Activated effector memory CD4-positive, alpha-beta T cell treated with anti-CD3 and anti-CD28 coated beads, Interleukin-2, amount 50 U/mL, for 16 hours (primary cell): ENCODE measurements at places on chromosomes 16 and 17.

DNA sequence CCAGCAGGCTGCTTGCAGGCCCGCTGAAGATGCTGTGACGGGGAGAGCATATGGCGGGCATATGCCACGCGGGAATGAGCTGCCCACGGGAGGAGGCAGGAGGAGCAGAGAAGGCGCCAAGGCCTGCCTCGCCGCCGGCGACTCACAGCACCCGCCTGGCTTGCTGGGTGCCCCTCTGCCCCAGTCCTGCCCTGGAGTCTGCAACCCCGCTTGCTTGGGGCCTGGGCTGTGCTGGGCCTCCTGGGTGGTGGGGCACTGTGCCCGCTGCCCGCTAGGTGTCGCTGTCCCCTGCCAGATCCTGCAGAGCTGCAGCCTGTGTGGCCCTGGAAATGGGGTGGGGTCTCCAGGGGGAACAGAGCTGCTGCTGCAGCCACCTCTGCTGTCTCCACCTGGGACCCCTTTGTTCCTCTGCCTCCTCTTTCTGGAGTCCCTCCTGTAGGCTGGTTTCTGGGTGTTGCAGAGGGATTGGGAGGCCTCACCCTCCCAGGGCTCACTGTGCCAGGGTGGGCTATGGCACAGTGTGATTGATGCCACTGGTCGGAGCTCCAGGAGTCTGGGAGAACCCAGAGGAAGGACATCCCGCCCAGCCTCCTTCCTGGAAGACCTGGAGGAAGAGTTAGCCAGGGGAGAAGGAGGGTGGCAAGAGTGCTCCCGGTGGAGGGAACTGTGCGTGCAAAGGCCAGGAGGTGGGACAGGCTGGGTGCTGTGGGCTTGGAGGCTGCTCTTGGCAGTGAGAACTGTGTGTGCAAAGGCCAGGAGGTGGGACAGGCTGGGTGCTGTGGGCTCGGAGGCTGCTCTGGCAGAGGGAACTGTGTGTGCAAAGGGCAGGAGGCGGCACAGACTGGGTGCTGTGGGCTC is 141.0 kb upstream of the CIBAR2 start:
- peak; percentile 88 for DNase-seq

DNA sequence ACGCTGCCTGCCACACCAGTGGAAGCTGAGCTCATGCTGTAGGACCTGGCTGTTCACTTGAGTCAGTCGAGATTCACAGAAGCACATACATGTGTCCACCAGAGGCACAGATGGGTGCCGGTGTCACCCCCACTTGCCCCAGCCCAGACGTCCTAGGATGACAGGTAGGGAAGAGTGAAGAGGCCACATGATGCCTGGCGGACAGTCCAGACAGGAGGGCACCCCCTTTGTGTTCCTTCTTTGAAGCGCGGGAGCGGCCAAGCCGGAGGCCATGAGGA is 8.8 kb downstream of the UBE2I start:
- DNase-seq, result no peak

DNA sequence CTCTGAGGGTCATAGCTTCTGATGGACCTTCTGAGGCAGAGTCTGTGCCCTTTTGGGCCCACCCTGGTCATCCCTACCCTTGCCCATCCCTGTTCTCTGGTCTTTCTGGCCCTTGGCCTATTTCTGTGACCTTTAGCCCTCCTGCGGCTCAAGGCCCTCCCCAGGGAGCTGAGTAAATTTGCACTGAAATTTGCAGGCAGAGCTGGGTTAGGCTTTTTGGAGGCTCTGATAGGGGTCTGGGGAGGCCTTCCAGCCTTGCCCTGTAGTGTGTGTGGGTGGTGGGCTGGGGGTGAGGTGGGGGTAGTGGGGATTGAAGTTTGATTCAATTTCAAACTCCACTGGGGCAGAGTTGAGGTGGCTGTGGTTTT is 17.8 kb downstream of the RARA start:
- DNase-seq, result no peak

DNA sequence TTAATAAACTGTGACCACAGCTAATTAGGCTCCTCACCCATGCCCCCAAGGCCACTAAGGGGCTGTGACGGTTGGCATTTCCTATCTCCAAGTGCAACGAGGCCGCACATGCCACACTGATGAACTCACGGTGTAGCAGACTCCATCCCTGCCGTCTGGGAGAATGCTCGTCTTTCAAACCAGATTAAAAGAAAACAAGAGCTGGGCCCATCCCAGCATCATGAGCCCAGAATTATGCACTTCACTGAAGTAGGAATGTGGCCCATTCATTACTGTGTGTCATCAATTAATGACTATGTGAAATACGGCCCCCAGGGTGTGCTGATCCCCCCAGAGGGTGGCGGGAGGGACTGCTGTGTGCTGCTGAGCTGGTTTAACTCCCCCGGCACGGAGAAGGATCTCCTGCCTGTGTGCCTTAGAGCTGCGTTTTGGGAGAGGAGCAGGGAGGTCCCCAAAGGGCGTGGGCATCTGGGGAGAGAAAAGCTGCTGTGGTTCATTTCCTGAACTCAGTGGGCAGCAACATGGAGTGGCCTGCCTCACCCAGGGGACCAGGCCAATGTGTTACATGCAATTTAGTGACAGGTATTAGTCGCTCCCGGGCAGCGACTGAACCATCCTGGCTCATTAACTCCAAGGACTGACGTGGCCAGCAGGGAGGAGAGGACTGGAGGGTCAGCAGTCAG is 194.5 kb downstream of the FOXL1 start:
- no peak for DNase-seq

DNA sequence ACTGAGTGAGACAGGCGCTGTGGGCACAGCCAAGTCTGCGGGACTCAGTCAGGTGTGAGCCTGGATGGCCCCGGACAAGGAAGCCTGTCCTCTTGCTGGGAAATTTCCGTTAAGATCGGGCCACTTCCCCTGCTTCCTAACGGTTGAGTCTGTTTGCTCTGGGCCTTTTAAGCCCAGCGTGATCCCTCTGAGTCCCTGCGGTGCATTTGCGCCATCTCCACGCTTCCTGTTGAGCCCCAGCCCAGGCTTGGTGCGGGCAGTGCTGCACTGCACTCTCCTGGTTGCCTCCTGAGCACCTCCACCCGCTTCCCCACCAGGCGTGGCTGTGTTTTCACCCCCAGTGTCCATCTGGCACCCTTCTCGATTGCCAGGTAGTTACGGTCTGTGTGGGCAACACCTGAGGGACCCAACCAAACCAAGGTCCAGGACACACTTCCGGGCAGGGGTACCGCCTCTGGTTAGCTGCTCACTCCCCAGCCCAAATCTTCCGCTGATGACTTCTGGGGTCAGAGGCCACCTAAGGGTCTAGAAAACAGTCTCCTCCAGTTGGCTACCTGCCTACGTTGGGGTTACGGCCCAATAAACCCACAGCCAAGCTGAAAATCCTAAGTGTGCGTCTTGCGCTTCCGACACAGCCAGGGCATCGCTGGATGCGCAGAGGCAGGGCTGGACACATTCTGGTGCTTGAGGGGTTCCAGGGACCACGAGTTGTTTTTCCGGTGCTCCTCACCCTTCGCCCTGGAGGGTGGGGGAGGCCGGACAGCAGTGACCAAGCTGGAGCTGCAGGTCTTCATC is 1.4 kb upstream of the SLC25A10 start:
- DNase-seq, result no peak

DNA sequence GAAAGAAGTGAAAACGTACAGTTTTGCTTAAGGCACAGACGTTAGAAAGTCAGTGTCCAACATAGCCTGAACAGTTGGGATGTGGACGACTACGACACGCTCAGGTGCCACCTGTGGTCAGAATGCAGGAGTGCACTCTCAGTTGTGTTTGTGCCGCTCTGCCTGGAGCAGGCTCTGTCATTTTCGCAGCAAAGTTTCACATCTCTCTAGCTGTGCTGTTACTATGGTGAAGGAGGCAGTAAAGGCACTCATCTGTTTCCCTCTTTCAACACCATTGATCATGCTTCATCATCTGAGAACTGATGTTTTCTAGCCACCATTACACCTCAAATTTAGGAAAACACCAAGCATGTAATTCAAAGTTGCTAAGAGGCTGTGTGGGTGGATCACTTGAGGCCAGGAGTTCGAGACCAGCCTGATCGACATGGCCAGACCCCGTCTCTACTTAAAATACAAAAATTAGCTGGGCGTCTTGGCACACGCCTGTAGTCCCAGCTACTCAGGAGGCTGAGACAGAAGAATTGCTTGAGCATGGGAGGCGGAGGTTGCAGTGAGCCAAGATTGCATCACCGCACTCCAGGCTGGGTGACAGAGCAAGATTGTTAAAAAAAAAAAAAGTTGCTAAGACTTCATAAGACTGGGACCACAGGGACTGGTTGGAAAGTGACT is 44.9 kb upstream of the DNAJA2 start:
- DNase-seq, result peak; percentile 79

GRCh38 chr16:80824623-80825364 is 20.4 kb upstream of the CDYL2 start:
- peak; percentile 66 for DNase-seq

GRCh38 chr17:58517928-58518609 is 3.6 kb upstream of the MTMR4 start:
- peak; percentile 100 for DNase-seq

GRCh38 chr16:57539072-57539796 is 2.9 kb upstream of the CCDC102A start:
- no peak for DNase-seq
